ENCODE measurements at places on chromosomes 4 and X.

- no peak for DNase-seq
These were observed 2267.9 kb upstream of the AGA start for GRCh38 chr4:179709961-179710624.

- no peak for DNase-seq
These were observed 81.3 kb downstream of the HMGN5 start for GRCh38 chrX:81120258-81120935.

- DNase-seq, result no peak
These were observed 61.0 kb downstream of the RASGEF1B start for GRCh38 chr4:81410680-81411079.

- DNase-seq, result no peak
These were observed 80.1 kb downstream of the ANKRD50 start for GRCh38 chr4:124632439-124632838.

DNA sequence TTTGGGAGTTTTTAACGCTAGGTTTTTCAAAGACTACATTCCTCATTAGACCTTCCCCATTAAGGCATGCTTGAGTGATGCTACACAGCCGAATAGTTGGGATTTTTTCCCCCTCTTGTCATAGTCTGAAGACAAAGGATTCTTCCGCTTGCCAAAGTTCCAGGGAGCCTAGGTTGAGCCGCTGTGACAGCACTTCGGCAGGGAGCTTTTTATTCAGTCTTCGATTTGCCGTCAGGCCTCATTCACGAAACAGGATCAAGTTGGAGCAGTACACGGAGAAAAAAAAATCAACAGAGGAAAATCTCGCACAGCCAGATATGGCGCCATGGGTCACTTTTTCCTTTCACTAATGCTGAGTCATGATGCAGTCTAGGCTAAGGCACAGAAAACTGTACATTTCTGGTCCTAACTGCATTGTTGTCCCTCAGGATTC, 24.3 kb downstream of the SHROOM3 start:
- DNase-seq, result no peak

- no peak for DNase-seq
These were observed 180.3 kb upstream of the PPARGC1A start for GRCh38 chr4:24070117-24070516.

DNA sequence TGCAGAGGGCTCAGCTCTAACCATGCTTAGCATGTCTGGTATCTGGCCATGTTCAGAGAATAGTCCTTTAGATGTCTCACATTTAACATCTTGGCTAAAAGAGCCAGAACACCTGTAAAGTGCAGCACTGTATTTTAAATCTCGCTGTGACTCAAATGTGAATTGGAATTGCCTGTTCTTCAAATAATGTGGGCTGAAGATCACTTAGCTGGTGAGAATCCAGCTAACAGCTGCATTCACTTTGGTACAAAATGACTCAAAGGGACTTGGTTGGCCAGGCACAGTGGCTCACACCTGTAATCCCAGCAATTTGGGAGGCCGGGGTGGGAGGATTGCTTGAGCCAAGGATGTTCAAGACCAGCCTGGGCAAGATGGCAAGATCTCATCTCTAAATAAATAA, 63.5 kb upstream of the PLAC8 start:
- DNase-seq, result no peak

DNA sequence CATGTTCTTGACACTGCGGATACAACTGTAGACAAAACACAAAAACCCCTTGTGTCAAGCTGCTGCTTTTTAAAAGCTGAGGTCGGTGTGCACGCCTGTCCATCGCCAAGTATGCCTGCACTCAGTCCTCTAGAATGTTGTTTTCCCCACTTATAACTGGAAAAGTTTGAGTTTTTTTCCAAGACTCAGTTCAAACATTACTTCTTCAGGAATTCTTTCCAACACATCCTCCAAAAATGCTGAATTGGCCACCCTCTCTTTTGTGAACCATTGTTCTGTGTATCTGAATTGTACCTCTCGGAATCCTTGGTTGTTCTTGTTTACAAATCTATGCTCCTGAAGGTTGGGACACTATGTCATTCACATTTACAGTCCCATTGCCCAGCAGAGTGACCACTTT, 94.6 kb downstream of the REELD1 start:
- DNase-seq, result no peak

DNA sequence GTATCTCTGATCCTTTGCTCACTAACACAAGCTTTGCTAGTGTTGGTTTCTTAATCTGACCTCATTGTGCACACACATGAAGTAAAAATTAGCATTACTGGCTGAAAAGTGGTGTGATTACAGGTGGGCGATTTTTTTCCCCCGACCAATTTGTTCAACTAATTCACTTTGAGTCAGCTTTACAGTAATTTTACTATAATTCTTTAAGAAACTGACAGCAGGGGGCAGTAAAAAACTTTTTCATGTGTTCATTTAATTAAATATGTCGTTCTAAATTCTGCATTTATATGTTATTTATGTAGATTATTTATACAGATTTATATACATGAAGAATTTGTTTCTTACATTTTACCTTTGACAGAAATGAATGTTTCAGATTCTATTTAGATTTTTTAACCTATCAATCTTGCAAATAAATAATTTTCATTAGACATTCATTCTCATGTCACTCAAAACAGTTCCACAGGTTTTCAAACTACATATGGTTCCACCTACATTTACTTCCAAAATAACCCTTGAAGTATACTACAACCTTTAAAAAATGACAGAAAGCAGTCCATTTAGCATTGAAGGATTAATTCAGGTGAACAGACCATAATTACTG, 17.5 kb downstream of the PALLD start:
- no peak for DNase-seq

DNA sequence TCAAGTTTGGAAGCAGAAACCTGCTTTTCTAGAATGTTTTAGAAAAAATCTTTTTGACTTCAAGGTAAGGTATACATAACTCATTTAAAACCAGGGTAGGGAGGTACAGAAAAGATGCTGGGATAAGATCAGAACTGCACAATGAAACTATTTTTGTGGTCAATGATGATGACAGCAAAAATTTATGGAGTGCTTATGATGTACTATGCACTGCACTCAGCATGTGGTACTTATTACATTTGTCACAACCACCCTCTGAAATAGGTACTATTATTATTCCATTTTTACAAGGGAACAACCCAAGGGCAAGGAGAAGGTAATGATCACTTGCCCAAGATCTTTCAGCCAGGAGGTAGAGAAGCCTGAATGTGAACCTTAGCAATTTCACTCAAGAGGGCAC, 8.0 kb downstream of the GPM6B start:
- no peak for DNase-seq

GRCh38 chrX:80578517-80579105, 158.4 kb downstream of the TENT5D start:
- no peak for DNase-seq

DNA sequence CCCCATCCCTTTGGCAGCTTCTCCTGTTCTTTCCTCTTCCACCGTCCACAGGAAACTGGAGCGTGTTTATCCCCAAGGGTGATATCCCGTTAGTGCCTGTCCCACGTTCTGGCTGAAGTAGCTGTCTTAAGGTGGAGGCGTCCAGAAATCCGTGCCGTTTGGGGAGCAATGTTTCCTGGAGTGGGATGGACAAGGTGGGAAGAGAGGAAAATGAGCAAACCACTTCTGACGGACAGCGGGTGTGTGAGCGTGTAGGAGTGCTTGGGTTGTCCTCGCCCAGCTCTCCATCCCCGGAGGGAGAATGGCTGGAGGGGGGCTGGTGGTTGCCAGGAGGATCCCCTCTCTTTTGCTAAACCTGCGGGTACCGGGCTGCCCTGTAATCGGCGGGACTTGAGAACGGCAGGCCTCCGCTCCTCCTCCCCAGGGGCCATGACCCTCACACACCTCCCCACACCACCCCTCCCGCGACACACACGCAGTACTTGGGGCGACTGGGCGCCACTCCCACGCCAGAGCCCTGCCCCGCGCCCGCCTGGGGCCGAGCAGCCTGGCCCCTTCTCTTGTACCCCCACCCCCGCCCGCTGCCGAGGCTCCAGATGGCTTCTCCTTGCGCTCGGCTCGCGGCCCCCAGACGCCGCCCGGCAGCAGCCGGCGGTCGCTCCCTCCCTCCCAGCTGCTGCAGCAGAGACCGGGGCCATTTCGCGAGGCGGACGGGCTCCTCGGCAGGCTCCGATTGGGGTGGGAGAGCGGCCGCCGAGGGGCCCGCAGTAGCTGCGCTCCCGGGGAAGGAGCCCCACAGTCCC, 13.9 kb upstream of the PRDM8 start:
- no peak for DNase-seq

GRCh38 chrX:50736656-50737055, 77.3 kb downstream of the SHROOM4 start:
- DNase-seq, result no peak

GRCh38 chr4:155639704-155640523, 26.7 kb upstream of the GUCY1A1 start:
- DNase-seq, result no peak

GRCh38 chrX:43315622-43316021, 340.5 kb upstream of the MAOA start:
- DNase-seq, result no peak

- DNase-seq, result no peak
These were observed 4.3 kb downstream of the BANK1 start for GRCh38 chr4:101794806-101795205.

- no peak for DNase-seq
These were observed 1.2 kb downstream of the BBS12 start for GRCh38 chr4:122733787-122734120.

GRCh38 chrX:119130911-119131310, 3.3 kb upstream of the KIAA1210 start:
- DNase-seq, result no peak

DNA sequence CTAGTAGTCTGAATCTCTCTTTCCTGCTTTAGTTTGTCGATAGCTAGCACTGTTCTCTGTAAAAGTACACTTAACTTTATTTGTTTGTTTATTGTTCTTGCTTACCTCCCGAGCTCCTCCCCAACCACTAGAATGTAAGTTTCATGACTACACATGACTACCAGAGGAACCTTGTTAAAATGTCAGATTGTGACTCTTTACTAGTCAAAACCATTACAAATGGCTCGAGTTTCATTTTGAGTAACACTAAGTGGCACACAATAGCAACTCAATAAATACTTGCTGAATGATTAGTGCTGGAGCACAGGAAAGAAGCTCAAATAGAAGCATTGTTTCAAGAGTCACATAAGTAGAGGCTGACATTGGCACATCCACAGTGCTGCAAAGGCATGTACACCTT, 116.1 kb downstream of the MAPK10 start:
- DNase-seq, result no peak

- no peak for DNase-seq
These were observed 34.1 kb downstream of the ANXA3 start for GRCh38 chr4:78585633-78586032.

- DNase-seq, result no peak
These were observed 124.3 kb upstream of the AADAT start for GRCh38 chr4:170214101-170214500.

GRCh38 chrX:30779453-30780030, 109.5 kb downstream of the TAB3 start:
- no peak for DNase-seq

DNA sequence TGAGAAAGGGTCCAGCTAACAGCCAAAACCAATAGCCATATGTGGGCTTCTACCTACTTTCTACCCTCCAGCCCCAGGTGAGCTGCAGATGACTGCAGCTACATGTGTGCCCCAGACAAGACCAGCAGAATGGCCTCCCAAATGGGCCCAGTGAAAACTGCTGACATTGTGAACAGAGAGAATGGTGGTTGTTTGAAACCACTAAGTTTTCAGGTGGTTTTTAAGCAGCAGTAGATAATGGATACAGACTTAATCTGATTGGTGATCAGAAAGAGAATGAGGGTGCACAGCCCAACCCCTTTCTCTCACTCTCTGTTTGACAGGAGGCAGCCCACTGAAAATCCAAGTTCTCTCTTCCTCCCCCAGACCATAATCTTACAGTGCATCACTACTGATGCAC, 42.5 kb upstream of the BBS12 start:
- no peak for DNase-seq

- DNase-seq, result no peak
These were observed 113.5 kb upstream of the TTC29 start for GRCh38 chr4:147059064-147059731.

DNA sequence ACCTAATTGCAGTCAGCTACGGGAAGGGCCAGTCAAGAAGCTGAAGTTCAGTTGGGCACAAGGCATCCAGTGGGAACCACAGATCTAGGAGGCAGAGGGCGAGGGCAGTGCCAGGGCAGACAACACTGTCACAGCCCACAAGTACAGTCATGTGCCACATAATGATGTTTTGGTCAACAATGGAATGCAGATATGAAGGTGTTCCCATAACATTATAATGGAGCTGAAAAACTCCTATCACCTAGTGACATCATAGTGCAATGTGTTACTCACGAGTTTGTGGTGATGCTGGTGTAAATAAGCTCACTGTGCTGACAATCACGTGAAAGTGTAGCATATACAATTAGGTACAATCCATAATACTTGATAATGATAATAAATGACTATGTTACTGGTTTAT, 4.5 kb upstream of the TMEM255A start:
- DNase-seq, result no peak

- no peak for DNase-seq
These were observed 26.0 kb downstream of the SMAD1 start for GRCh38 chr4:145507636-145508035.

DNA sequence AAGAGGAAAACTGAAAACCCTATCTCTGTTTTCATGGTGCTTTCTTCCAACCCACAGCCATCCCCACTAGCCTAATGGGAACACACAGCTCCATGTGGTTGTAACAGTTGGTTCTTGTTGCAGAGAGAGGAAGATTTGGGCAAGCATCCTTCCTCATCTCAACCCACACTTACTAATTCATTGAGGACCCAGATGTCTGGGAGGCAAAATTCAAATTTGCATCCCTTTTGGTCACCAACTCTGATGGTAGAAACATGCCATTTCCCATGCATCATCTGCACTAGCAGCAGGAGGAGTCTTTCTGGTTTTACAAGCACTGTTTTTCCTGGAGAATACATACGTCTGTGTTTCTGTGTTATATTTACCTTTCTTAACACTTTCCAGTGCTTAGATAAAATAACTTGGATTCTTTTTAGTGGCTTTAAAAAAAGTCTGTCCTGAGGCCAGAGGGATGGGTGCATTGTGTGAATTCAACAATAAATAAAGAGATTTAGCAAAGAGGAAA, 301.0 kb downstream of the KCTD8 start:
- DNase-seq, result no peak

Measured in left colon (tissue), 2 donors.